ENCODE measurements at places on chromosomes 2 and 18.

DNA sequence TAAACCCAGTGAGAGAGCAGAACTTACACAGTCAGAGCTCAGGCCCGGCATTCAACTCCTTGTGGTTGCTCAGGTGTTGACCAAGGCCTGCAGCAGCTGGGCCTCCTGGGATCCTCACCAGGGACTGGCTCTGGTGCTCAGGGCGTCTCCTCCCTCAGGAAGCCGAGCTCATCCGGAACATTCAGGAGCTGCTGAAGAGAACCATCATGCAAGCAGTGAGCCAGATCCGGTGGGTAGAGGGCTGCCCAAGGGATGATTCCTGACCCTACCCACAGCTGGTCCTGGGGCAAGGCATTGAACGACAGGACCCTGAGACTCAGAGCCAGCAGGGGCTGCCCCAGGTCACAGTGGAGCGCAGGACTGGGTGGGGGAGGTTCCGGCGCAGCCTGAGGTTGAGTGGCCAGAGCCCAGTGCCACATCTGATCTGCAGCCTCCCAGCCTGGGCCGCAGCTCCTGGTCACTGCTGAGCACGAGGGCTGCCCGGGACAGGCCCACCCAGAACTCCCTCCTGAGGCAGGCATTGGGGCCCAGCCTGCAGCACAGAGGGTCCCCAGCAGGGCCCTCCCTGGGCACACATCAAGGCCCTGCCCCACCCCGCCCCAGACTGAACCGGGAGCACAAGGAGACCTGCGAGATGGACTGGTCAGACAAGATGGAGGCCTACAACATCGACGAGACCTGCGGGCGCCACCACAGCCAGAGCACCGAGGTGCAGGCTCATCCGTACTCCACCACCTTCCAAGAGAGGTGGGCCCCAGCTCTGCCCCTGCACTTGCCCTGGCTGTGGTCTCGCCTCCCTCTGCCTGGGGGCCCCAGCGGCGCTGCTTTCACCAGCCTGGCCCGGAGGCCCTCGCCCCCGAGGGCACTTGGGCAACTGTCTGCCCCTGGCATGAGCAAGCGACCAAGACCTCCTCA is 2.4 kb downstream of the TEKT4 start:
- peak; percentile 26 for DNase-seq

DNA sequence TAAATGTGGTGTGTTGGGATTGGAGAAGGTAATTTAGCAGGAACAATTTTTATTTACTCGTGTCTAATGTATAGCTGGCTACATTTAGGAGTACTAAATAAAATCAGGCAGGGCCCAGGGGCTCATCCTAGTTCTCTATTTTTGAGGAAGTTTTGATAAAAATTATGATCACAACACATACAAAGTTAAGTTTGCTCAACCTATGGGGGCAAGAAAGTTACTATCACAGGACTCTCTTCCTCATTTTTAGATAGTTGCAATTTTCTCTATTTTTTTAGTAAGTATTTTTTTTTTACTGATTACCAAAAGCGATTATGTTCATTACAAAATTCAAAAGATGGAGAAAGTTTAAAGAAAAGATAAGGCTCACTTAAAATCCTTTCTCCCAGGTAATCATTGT is 60.0 kb upstream of the RPE start:
- no peak for DNase-seq

- DNase-seq: no peak
Measured at GRCh38 chr2:109382226-109382895, 231.4 kb downstream of the SEPTIN10 start.

GRCh38 chr2:53859206-53860181 is at the start of gene GPR75:
GPR75 (minus strand) TSS chr2:53859967; CDS start chr2:53854756, 5,211 bp downstream.
- peak; percentile 61 for DNase-seq

GRCh38 chr18:55220523-55220922 is 261.3 kb upstream of the CCDC68 start:
- DNase-seq: no peak

- no peak for DNase-seq
Measured at GRCh38 chr2:88188748-88189147, 18.6 kb downstream of the THNSL2 start.

DNA sequence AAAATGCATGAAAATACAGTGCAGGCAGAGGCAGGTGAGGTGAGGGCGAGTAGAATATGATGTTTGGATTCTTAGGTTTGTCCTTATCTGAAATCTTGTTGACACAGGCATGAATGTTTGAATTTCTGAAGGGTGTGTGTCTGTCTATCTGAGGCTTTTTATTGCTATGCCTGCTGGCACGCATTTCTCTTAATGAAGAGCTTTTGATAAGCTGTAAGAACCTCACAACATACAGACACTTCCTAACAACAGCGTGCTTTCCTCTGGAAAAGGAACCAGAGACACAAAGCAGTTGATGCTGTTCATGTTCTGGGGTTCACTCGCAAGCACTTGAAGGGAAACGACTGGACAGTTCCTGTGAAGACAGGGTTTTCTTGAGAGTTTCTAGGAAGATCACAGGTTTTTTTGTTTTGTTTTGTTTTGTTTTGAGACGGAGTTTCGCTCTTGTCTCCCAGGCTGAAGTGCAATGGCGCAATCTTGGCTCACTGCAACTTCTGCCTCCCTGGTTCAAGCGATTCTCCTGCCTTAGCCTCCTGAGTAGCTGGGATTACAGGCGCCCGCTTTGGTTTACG is 33.3 kb upstream of the CABLES1 start:
- DNase-seq: no peak

GRCh38 chr18:34650121-34650545 is 60.0 kb upstream of the DTNA start:
- no peak for DNase-seq

DNA sequence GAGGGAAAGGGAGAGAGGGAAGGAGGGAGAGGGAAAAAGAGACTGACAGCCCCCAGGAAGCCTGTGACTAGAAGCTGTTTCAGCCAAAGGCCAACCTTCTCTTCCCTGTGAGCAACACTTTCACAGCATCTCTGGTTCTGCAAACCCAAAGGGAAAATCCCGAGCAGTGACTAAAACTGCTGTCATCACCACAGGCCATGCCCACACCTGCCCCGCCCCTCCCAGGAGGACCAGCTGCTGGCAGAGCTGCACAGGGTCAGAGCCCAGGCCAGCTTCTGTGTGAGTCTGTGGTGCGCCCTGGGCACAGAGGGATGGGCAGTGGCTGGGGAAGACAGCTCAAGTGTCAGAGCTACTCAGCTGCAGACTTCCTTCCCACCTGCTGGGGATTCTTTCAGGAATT is 64.9 kb upstream of the OTOS start:
- DNase-seq: peak; percentile 27

DNA sequence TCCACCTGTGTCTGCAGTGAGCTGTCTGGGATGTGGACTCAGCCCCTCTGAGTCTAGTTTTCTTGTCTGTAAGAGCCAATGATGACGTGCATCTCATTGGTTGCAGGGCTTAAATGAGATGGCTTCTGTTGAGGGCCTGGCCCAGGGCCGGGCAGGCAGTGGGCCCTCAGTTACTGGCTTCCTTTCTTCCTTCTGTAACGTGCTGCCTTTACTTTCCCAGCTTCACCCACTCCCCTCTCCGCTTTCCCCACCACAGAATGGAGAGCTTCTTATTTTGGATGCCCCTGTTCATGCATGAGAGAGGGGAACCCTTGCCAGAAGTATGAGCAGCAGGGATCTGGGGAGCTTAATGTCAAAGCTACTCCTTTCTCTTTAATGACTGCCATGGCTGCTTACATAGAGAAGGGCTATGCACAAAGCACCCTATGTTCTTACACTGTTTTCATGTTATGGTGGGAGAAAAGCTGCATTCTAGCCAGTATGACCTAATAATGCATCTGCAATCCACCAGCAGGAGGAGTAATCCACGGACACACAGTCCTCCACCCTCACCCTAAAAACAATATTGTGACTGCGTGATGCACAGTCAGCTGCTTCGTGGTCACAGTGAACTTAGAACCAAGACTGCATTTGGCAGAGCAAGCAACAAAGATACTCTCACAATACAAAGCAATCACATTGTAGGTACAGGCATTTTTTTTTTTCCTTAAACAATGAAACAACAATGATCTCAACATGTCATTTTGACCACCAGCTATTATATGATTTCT is 37.2 kb downstream of the CREG2 start:
- no peak for DNase-seq

DNA sequence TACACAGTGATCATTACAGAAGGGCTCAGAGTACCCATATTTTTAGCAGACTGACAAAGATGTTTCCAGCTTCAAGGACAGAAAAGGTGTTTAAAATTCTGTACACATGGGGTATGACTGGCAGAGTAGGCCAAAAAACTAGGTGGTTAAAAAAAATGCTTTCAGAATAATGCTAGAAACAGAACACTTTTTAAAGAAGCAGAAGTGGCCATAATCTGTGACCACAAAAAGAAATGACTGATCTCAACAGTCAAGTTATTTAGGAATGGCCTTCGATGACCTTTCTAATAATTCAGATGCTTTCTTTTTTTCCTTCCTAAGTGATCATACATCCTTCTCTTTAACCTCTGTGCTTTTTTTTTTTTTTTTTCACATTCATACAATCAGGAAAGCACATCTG is 4.1 kb upstream of the AQP4 start:
- no peak for DNase-seq

DNA sequence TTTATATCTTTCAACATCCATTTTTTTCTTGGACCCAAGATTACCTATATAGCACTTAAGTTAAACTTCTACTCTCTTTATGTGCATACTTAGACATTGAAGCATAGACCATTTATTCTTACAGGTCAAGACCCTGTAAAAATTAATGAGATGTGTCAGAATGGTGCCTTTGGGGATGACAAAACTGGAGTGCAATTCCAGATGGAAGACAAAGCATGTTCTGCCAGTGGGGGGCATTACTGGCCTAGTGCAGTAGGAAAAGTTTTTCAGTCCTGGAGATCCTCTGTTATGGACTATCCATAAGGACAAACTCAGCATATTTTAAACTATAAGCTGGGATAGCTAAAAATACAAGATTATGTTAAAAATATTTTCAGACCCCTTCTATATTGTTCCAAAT is 57.8 kb upstream of the MMADHC start:
- DNase-seq: no peak

- no peak for DNase-seq
Measured at GRCh38 chr2:135164431-135164830, 112.3 kb downstream of the RAB3GAP1 start.

DNA sequence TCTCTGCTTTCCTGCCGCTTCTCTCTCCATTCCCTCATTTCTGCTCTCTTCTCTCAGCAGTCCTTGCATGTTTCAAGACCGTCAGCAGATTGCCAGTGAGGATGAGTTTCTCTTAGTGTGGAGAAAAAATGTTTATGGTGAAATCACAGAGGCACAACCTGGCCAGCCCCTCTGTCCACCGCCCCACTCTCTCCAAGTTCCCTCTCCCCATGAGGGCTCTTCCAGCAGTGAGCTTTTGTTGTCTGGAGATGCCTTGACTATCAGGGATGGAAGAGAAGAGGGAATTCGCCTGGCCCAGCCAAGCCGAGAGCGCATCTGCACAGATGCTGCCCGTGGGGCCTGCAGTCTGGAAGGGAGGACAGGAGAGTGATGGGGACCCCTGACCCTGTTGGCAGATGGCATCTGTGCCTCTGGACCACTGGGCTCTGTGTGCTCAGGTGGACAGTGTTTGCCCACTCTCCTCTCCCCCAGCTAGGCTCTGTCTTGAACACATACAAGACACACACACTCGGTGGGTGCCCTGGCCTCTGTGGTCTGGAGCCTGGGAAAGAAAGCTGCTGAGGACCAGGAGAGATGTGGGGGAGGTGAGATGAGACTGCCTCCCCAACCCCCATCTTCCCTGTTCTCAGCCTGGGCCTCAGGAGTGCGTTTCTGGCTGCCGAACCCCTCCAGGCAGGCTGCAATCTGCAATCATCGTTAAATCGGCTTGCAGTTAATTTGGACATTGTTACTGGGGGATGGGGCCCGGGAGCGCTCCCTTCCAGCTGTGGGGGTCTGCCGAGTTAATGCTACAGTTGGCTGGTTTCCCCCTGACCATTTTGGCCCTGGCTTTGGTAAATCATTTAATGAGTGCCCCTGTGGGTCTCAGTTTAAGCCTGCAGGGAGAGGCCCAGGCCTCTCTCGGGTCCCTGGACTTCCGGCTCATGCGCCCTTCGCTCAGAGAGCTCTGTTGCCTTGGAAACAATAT is 4.5 kb downstream of the ITM2C start:
- DNase-seq: no peak

DNA sequence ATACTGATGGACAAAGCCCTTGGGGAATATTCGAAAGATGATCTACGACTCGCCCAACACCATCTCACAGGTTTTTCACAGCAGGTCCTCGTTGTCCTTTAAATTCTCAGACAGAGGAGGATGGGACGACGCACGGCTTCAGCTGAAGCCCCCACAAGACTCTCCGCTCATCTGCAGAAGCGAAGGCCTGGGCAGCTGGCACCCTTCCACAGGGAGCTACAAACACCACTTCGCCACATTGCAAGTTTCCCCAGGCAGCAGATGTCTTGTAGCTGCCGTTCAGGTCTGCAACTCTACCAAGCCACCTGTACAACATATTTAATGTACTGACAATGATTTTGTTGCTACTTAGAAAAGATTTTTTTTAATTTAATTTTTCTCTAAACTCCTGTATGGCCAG is 642.9 kb downstream of the ZEB2 start:
- DNase-seq: no peak

DNA sequence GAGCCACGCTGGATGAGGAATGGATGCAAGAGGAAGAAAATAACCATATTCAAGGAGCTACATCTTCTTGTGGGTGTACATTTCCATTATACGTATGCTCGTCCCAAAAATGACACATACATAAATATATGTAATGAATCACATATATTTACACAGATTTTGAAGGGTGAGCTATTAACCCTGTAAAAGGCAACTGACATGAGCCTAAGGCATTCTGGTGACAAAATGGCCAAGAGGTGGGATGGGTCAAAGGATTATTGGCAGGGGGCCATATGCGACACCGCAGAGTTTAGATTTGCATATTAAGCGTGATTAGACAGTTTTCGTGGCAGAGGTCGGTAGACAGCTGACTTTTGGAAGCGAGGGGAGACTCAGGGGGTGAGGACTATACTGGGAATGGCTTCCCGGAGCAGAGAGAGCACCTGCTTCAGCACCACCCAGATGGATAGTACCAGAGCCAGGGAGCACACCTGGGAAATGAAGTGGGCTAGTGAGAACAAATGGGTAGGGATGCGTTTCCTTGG is 431 bp upstream of the CNRIP1 start:
- no peak for DNase-seq

DNA sequence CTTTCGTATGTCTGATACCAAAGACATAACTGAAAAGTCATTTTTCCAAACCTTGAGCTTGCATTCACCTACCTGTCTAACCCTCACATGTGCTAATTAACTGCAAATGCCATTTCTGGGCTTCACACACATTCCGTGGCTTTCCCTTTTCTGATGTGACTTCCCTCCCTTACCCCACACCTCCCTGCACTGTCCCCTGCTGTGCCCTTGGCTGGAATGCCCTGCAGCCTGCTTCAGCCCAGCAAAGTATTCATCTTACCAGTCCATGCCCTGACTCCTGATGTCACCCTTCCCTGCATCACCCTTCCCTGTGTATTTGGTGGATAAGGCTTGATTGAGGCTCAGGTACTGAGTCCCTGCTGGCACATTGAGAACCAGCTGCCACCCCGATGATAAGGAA is 12.2 kb downstream of the RETSAT start:
- DNase-seq: no peak

DNA sequence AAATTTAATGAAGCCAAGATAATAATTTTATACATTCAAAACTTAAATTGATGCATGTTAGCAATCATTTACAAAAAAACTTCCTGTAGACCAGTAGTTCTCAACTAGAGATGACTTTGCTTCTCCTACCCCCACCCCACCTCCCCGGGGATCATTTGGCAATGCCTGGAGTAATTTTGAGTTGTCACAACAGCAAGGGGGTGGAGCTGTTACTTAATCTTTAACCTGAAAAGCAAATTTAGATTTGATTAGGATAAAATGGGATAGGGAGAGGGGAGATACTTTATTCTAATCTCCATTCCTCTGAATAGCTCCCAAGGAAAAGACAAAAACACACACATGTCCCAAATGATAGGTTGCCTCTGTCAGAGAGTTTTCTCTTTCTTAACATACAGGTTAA is 4.2 kb downstream of the SLC40A1 start:
- peak; percentile 39 for DNase-seq
